ENCODE measurements at places on chromosomes 5 and 9.
A peak's percentile ranks its signal among the peaks of the same experiment; 100 is the strongest.

GRCh38 chr9:116812231-116813030 is 125.3 kb downstream of the TRIM32 start:
- no peak for DNase-seq

- DNase-seq: no peak
These were observed 66.6 kb upstream of the SPATA31D4 start for GRCh38 chr9:81861644-81862043.

DNA sequence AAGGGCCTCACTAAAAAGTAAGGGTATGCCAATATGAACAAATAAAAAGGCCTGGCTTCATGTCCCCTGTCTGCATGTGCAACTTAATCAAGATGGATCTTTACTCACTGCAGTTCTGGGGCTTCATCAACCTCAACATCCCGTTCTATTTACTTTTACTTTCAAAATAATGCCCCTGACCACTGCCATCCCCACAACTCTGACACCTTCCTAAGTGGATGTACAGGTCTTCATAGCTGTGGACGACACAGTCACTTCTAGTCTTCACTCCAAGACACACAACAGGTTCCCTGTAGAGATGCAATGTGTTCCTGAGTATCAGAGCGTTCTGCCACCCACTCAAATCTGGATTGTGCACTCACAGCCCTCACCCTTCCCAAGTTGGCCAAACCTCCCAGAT is 136.1 kb downstream of the ENC1 start:
- no peak for DNase-seq

DNA sequence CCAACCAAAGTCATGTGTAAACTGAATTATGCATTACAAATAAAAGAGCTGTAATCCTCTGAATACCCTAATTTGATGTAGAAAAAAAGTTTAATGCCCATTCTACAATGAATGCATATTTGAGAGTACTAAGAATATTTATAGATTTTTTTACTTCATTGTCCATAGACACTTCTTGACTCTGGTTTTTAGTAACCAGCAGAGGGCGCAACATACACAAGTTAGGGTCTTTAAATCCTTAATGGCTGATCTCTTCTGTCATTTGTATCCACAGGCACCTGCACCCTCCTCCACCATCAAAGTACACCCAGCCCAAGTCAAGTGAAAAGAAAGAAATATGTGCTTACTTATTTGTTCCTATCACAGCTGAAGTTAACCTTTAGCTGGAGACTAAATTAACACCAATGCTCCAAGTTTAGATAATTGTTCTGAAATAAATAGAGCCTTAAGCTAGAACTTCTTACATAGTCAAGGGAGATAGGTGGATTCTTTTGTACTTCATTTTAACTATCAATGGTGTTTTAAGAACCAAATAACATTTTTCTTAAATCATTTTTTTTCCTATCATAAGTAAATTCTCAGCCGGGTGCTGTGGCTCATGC is 524.2 kb upstream of the DAB2 start:
- DNase-seq: peak; percentile 81

DNA sequence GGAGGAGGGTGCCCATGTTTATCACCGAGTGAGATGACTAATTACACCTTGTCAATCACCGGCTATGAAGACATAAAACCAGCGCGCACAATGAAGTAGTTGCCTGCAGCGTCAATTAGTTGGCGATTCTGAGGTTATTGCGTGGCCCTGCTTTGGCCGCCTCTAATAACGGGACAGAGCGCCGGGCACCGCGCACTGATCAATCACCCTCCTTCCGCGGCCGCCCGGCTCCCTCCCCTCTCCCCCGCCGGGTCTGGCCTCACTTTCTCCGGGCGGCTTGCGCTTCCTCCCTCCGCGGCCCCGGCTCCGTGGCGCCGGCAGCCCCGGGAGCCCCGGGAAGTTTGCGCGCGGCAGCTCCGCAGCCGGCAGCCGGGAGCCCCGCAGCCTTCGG is 3.3 kb upstream of the LHX2 start:
- peak; percentile 42 for DNase-seq

Measured in activated CD4-positive, alpha-beta T cell treated with anti-CD3 and anti-CD28 coated beads, Interleukin-2, amount 50 U/mL, for 16 hours (primary cell).